Activated CD8-positive, alpha-beta T cell treated with anti-CD3 and anti-CD28 coated beads for 36 hours (primary cell): ENCODE measurements at places on chromosomes 12 and 14. TPM values are rescaled to one million over a fixed set of nuclear protein-coding genes. Genes with fewer than 3 reads are reported as not detected.

- H3K36me3 ChIP-seq = no peaks in the 10 kb centered on the region
- no peaks in the 10 kb centered on the region for H3K27me3 ChIP-seq
- no peaks in the 10 kb centered on the region for H3K4me1 ChIP-seq
- H3K4me3 ChIP-seq = no peak overlapping the region
- H3K27ac ChIP-seq = no peak overlapping the region
Observed at GRCh38 chr12:62221107-62221506, 39.1 kb upstream of the USP15 start.

DNA sequence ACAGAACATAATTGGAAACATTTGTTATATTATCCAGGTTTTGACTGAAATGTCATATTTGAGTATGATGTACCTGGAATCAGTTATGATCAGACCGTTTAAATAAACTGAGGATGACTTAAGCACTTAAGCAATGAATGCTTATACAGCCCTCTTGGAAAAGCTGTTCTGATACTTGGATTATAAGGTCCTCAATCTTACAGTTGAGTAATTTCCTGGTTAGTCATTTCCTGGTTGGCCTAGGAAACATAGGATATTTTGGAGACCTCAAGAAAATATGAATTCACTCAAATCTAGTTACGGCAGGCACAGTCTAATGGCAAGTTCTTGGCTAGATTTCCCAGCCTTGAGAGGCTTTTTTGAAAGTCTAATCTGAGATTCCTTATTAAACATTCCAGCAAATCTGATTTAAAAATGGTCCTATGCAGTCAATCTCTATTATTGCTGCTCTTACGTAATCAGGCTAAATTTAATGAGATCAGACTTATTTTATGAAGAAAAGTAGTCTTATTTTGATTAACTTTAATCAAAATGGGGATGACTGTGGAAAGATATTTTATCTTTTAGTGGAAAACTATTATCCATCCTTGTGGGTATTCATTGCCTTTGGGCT is 447.2 kb downstream of the SNAPC1 start:
- no peaks in the 10 kb centered on the region for H3K36me3 ChIP-seq
- H3K27me3 ChIP-seq = peaks cover 16% of the 10 kb centered on the region
- DNase-seq = no peak
- H3K4me1 ChIP-seq = no peaks in the 10 kb centered on the region

NEUROD4 gene
- not detected for total RNA-seq

DNA sequence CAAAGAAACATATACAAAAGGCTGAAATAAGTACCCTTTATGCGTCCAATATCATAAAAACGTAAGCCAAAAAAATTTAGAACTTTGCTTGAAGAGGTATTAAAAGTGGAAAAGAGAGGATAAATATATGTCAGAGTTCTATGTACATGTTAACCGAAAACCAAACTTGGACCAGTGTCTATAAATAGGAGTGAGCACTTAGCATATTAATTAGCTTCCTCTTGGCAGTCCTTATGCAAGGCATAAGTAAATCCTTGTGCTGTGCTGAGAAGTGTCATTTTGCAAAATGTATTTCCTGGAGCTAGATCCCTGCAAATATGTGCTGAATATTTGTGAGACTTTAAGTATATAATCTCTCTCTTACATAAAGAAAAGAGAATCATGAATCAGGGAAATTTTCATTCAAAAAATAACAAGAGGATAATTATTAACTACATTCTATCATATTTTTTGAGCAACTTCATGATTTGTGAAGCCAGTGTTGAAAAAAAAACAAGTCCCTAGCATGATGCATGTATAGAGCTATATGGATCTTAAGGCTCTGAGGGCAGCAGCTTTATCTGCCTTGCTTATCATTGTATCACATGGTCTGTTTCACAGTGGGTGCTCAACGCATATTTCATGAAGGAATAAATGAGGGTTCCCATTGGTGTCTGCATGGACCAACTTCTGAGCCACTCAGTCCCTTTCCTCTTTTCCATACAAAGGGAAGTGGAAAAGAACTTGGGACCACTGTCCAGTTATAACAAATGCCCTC is 326.1 kb downstream of the PDZRN4 start:
- H3K4me1 ChIP-seq = no peaks in the 10 kb centered on the region
- DNase-seq = no peak
- H3K27me3 ChIP-seq = peaks cover 4% of the 10 kb centered on the region
- H3K27ac ChIP-seq = no peak overlapping the region
- no peaks in the 10 kb centered on the region for H3K36me3 ChIP-seq

AGAP2 gene
- 22.4 TPM for total RNA-seq

SLCO1B1 gene
- not detected for total RNA-seq

IL31 gene
- not detected for total RNA-seq

DNA sequence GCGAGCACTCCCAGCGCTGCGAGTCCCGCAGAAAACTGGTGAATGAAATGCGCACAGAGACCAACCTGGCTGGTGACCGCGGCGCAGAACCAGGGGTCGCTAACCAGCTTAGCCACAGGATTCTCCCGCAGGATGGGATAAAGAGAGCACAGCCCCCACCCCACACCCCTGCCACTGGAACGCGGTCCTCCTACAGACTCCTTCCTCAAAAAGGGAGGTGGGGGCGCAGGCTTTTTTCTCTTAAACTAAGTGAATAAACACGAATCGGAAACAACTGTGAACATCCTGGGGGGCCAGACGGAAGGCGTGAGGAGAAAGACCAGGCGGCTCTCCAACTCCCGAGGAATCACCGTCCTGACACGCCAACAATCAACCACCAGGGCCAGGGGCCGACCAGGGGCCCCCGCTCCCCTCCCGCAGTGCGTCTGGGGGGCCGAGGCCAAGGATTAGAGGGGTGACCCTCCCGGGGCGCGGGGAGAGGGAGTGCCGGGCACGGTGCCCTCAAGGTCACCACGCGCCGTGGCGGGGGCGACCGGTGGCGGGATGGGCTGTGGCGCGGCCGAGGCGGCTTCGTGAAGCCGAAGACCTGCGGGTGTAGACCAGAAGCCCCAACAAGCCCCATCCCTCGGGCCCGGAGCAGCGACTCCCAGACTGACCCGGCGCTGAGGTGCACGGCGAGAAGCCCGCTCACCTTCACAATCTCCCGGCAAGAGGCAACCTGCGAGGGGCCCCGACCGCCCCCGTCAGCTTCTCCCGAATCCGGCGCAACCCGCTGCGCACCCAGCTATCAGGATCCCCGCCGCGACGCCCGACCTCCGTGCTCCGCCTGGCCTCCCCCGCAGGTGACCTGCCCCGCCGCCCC is 704 bp downstream of the ATP2B1 start:
- H3K4me3 ChIP-seq = peak overlapping the region; percentile 94
- peaks cover 39% of the 10 kb centered on the region for H3K4me1 ChIP-seq
- peak overlapping the region; percentile 94 for H3K27ac ChIP-seq
- H3K36me3 ChIP-seq = no peaks in the 10 kb centered on the region

DDIT3 gene
- 28.0 TPM for total RNA-seq

FOXM1 gene
- total RNA-seq = 64.4 TPM

GLIPR1L2 gene
- 0.43 TPM for total RNA-seq

- peaks cover 34% of the 10 kb centered on the region for H3K4me1 ChIP-seq
- no peak for DNase-seq
- no peak overlapping the region for H3K4me3 ChIP-seq
- peaks cover 34% of the 10 kb centered on the region for H3K36me3 ChIP-seq
- no peak overlapping the region for H3K27ac ChIP-seq
Observed at GRCh38 chr14:75120541-75121291, 6.1 kb downstream of the NEK9 start.

DNA sequence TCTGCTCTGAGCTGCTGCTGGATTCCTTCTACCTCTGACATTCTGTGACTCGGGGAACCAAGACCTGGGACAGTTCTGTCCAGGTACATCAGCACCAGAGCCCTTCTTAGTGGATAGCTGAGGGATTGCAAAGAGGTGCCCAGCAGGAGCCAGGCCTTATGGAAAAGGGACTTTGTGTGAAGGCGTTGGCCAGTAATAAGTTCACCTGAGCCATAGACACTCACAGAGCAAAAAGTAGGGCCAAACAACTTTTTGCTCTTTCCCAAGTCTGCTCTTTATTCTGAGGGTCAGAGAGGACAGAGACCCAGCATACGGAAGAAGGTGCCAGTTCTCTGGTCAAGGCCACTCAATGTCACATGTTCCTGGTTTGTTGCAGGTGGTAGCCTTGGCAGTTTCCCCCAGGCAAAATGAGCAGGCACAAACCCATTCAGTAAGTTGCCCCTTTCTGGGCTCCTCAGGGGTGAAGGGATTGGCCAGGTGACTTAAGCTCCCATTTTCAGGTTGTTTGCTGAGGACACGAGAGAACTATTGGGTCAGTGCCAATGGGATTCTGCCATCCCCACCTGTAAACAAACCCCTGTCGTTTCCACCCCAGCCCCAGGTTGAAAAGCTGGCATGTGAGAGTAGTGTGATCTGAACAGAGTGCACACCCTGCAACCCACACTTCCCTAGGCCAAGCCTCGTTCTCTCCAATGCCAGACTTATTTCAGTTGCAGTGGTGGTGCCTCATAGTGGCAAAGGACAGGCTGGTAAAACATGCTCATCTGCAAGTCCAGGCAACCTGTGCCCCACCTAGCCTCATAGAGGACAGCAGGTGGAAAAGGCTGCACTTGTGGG is 150.3 kb downstream of the SMOC1 start:
- no peaks in the 10 kb centered on the region for H3K36me3 ChIP-seq
- H3K4me1 ChIP-seq = no peaks in the 10 kb centered on the region
- no peak overlapping the region for H3K27ac ChIP-seq
- no peak for DNase-seq

DNA sequence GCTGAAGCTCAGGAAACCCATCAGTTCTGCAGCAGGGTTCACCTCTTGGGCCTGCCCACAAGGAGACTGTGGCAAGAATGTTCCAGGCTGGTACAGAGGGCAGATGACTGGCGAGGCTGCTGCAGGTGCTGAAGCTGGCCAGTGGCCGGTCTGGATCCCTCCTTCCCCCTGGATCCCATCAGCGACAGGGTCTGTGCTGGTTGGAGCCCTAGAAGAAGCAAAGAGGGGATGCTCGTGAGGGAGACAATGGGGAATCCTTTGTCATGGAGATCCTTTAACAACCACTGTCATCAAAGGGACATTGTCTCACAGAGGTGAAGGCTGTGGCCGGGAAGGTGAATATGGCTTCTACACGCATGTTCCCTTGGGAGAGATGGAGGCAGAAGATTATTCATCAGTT is 211.4 kb upstream of the TMEM132C start:
- no peaks in the 10 kb centered on the region for H3K4me1 ChIP-seq
- no peak for DNase-seq
- no peak overlapping the region for H3K27ac ChIP-seq

CLECL1 gene
- 6.0 TPM for total RNA-seq

DNA sequence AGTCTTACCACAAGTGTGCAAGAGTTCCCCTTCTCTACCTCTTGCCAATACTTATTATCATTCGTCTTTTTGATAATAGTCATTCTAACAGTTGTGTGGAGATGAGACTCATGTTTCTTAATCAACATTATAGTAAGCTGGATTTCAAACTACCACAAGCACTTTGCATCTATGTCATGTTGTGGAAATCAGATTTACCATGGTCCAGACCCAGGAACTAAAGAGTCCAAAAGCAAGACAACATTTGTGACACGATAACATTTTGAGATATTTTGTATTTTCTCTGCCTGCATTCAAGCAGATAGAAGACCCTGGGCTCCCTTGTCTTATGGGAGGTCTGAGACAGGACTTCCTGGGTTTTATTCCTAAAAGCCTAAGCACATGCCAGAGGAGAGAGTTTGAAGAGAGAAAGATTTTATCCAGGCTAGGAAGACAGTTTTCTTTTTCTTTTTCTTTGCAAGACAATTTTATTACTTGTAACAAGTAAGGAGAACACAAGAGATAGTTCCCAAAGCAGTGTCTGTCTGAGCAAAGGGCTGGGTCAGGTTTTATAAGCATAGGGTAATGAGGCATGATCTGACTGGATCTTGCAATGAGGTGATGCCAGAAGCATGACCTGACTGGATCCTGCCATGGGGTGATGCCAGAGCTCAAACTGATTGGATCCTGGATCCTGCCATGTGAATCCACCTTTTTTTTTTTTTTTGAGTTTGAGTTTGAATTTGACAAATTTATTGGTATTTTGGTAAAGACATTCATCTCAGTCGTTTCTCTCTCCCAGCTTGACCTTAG is 180.5 kb upstream of the HMGA2 start:
- no peaks in the 10 kb centered on the region for H3K4me1 ChIP-seq
- DNase-seq = no peak
- H3K27me3 ChIP-seq = peaks cover 10% of the 10 kb centered on the region
- no peak overlapping the region for H3K27ac ChIP-seq
- H3K4me3 ChIP-seq = no peak overlapping the region

DNA sequence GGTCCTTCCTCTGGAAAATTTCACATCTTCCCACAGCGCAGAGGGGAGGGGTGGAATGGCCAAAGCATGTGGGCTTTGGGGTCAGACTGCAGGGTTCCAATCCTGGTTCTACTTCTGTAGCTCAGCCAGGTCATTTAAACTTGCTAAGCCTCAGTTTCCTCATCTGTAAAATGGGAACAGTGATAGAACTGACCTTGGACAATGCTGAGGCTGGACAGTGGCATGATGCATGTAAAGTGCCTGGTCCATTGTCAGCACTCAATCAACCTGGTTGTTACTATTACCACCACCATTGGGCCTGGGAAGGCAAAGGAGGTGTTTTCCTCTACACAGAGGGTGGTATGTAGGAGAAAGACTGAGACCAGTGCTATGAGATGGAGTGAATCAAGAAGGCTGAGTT is 162.8 kb downstream of the VRK1 start:
- no peak overlapping the region for H3K27ac ChIP-seq
- H3K36me3 ChIP-seq = peaks cover 21% of the 10 kb centered on the region
- no peak for DNase-seq
- H3K4me1 ChIP-seq = peaks cover 38% of the 10 kb centered on the region
- no peaks in the 10 kb centered on the region for H3K27me3 ChIP-seq

CIROP gene
- total RNA-seq = not detected

- H3K27me3 ChIP-seq = no peaks in the 10 kb centered on the region
- H3K4me3 ChIP-seq = no peak overlapping the region
- no peaks in the 10 kb centered on the region for H3K36me3 ChIP-seq
- no peak overlapping the region for H3K27ac ChIP-seq
- no peaks in the 10 kb centered on the region for H3K4me1 ChIP-seq
Observed at GRCh38 chr12:51749206-51749985, 99.1 kb downstream of the FIGNL2 start.

RNASE7 gene
- total RNA-seq = not detected

PDE3A gene
- total RNA-seq = not detected

OTOGL gene
- not detected for total RNA-seq

DNA sequence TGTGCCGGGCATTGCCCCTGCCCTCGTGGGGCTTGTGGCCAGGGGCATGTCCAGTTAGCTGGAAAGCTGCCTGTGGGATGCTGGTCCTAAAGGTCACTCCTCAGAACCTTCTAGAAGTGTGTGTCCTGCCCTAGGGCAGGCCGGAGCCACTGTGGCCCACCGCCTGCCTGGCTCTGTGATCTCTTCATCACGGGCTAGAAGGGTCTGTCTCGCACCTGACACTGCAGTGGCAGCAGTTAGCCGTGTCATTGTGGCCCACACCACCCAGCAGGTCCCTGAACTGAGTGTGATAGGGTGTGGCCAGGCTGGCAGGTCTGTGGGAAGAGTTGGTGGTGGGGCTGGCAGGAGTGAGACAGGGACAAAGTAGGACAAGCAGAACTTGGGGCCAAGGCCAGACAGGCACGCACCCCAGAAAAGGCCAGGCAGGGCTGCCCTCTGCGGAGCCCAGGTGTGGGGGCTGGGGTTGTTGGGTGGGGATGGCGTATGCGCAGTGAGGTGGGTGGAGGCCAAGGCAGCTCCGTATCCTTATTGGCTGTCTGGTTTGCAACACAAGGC is 41.2 kb downstream of the ADGRD1 start:
- no peaks in the 10 kb centered on the region for H3K36me3 ChIP-seq
- DNase-seq = no peak
- no peak overlapping the region for H3K27ac ChIP-seq
- H3K27me3 ChIP-seq = peaks cover 11% of the 10 kb centered on the region
- no peak overlapping the region for H3K4me3 ChIP-seq

GRCh38 chr12:9068086-9068485 is 47.6 kb downstream of the A2M start:
- peaks cover 2% of the 10 kb centered on the region for H3K27me3 ChIP-seq
- no peak overlapping the region for H3K27ac ChIP-seq
- DNase-seq = no peak
- no peak overlapping the region for H3K4me3 ChIP-seq
- peaks cover 9% of the 10 kb centered on the region for H3K4me1 ChIP-seq
